ENCODE measurements at places on chromosomes 12 and 14.
A peak's percentile ranks its signal among the peaks of the same experiment; 100 is the strongest.

- no peak for DNase-seq
Observed at GRCh38 chr14:99684410-99684934, 374 bp downstream of the CYP46A1 start.

DNA sequence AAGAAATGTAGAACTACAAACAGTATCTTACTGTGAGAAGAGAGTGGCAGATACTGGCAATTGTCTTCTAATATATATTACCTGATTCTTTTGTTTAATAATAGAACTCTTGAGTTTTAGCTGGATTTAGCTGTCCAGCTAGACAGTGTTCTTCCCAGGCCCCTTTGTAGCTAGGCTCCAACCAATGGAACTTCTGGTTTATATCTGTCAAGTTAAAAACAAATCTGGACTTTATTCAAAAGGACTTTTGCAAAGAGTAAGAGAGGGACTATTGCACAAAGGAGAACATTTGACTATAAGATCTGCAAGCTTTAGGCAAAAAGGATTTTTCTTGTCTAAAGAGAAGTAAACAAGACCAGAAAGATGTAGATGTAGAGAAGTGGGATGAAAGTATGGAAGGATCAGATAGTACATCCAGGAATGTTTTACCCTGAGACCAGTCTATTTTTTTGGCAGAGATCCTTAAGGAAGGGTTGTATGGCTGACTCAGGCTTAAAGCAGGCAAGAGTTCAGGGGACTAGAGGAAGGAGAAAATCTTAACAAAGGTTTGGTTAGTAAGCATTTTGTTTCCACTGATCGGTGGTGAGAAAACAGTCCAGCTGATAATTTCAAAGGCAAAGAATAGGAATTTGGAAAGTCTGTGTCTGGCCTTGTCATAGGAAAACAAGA is 111.1 kb upstream of the PLEKHA5 start:
- no peak for DNase-seq

DNA sequence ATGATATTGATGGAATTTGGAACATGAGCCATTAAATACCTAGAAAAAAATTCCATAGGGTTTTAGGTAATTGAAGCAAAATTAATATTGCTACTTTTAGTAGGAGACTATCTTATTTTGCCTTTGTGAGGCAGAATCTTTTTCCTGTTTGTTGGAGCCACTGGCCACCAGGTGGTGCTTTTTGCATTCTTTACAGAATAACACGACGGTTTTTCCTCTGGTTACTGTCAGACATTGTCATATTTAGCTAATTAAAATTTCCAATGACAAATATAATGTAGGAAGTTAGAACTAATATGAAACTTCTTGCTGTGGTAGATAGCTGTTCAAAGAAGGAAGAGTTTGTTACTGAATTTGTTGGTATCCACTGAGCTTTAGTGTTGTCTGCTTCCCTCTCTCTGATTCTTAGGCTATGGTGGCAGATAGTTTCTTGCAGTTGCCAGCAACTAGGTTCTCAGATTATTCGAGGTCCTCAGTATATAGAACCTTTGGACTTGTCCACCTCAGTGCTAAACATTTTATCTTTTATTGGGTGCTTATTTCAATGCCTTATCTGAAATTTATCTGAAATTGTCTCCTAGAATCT is 25.7 kb downstream of the RAB21 start:
- no peak for DNase-seq

DNA sequence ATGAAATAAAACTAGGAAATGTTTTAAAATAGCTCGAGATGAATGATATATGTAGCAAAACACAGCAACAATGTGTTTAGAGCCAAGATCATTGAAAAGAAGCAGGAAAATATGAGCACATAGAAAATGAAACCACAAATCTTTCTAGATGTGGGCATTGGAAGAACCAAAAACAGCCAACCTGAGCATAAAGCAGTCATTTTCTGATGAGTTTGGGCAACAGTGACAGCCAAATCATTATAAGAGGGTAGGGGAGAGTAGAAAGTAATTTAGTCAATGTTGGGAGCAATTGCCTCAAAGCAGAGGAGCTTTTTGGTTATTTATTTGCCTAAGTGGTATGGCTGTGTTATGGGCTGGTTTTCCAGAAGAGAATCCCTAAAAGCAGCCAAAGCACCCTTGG is 8.8 kb upstream of the BICDL1 start:
- DNase-seq, result no peak

DNA sequence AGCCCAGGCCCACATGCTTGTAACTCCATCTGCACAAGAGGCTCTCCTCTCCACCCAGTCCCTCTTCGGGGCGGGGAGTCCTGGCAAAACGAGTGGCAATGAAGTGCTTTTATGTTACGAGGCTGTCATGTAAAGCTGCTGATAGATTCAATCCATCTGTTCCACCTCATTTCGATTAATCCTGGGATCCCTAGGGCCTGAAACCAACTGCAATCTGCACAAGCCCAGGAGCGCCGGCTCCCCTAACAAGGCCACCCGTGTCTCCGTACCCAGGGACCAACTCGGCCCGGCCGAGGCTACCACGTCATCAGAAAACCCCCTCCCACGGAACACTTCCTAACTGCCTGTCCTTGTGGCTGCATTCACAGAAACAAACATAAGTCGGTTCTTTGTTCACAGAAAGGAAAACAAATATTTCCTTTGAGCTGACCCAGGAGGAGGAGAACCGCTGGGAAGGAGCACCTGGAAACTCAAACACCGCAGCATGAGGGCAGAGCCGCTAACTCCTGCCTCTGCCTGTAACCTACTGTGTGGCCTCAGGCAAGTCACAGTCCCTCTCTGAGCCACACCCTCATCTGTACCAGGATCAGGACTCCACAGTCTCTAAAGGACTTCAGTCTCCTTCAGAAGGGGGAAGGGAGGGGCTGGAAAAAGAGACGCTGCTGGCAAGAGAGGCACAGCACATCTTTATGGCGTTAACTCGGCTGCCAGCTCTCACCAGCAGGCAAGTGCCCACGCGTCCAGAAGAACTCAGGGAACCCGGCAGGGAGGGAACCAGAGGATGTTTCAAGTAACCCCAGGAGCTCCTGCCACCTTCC is 47.8 kb downstream of the CCDC88C start:
- DNase-seq, result peak; percentile 100

GRCh38 chr12:116293687-116294453 is 16.4 kb upstream of the MED13L start:
- DNase-seq, result no peak

DNA sequence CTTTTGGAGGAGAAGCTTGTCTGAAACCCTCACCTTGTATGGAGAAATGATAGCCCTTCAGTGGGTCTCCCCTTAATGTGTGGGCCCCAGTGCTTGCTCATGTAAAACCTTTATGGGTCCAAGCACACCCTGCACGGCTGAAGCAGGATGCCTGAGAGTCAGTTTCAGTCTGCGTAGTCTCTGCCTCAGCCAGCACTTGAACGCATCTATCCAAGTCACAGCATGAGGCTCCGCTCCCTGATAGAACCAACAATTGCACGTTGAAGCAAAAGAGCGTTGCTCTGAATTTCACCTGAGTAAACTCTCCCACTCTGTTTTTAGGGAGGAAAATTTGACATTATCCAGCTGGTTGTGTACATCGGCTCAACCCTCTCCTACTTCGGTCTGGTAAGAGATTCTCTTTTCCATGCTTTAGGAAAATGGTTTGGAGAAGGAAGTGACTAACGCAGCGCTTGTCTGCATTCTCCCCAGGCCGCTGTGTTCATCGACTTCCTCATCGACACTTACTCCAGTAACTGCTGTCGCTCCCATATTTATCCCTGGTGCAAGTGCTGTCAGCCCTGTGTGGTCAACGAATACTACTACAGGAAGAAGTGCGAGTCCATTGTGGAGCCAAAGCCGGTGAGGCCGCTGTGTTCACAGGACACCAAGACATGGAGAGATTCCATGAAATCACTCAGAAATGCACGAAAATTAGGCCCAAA is 33.0 kb upstream of the P2RX4 start:
- no peak for DNase-seq

GRCh38 chr14:69797573-69798338 is 715 bp upstream of the SLC10A1 start:
- no peak for DNase-seq

GRCh38 chr12:11894890-11895289 is 175.8 kb upstream of the BCL2L14 start:
- no peak for DNase-seq

- DNase-seq, result no peak
Observed at GRCh38 chr14:102905116-102906108, 17.1 kb upstream of the AMN start.

- DNase-seq, result peak; percentile 91
Observed at GRCh38 chr14:68621400-68622365, 171.2 kb downstream of the ZFP36L1 start.

DNA sequence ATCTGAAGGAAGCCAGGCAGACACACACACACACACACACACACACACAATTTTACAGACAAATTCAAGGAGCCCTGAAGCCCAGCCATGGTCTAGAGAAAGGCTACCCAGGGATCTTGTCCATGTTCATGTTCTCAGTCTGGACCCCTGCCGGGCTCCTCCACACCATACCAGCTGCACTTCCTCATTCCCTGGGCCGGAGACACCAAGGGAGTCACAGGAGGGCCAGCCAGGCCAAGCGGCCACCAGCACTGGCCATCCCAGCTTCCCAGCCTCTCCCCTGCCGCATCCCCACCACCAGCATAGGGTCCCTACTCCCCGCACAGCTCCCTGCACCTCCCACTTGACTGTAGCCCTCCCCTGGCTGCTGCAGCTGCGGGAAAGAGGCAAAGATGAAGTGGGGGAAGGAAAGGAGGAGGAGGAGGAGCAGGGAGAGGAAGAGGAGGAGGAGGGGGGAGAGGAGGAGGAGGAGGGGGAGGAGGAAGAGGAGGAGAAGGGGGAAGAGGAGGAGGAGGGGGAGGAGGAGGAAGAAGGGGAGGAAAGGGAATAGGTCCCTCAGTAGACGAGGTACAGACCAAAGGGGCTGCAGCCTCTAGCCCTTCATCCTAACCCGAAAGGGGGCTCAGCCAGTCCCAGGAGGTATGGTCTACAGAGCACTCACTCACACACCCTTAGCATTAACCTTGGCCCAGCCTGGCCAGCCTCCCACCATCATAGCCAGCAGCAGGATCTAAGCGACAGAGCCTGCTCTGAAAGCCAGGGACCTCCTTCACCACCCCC is 293.2 kb downstream of the DPF3 start:
- no peak for DNase-seq

GRCh38 chr14:28294834-28295440 is 471.6 kb upstream of the FOXG1 start:
- no peak for DNase-seq

- DNase-seq, result no peak
Observed at GRCh38 chr14:69848903-69849391, 30.3 kb upstream of the SMOC1 start.

DNA sequence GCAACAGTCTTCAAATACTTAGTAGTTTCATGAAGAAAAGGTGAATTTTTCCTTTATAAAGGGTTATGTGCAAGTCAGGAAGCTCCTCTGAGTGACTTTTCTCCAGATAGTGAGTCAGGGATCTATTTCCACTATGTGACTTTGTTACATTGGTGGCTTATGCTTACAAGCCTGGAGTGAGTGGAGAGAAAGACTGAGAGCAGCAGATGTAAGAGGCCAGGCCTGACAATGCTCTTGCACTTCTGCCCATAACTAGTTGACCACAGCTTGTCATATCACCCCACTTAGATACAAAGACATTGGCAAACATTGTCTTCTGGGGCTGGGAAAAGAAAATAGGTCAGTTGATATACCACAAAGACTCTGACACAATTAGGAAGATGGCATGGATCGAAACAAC is 236.5 kb downstream of the PDZRN4 start:
- DNase-seq, result no peak

DNA sequence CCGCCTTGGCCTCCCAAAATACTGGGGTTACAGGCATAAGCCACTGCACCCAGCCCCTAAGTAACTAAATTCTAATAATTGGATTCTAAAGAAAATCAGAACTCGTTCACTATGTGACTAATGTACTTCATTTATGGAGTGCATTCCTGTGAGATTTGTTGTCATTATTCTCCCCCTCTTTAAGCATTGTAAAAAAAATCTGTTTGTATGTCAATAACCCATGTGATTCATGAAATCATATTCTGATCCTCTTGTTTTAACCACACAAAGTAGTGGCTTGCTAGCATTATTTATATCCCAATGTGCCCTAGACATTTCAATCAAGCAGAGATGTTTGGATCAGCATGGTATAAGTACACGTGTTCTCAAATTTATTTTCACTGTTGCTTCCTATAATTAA is 78.2 kb upstream of the OSBPL8 start:
- DNase-seq, result no peak

GRCh38 chr12:125530876-125531275 is 465.6 kb downstream of the AACS start:
- no peak for DNase-seq

DNA sequence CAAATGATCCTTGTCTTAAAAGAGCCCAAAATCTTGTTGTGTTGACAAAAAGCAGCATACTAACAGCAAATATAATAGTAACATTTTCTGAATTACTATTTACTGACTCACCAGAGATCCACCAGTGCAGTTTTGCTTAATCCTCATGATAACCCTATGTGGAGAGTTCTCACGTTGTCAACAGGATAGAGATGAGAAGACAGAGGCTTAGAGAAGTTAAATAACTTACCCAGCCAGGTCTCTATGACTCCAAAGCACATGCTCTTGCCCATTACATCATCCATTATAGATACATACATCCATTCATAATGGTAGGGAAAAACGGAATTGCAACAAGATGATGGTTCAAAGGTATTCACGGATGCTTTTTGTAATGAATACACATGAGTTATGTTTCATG is 111.9 kb downstream of the PAX9 start:
- DNase-seq, result no peak

- DNase-seq, result no peak
Observed at GRCh38 chr14:39880106-39880695, 448.0 kb upstream of the FBXO33 start.

- no peak for DNase-seq
Observed at GRCh38 chr12:93944911-93945310, 203.5 kb upstream of the PLXNC1 start.

DNA sequence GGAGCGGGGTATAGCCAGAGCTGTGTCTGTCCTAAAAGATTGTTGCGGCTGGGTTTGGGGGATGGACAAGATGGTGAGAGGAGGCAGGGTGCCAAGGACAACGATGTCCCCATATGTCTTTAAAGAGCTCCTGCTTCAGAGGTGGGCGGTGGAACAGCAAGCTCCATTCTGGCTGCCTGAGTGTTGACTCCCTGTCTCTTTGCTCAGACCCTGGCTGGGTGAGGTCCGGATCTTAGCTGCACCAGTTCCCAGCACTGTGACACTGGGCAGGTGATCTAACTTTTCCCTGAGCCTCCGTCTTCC is 8.3 kb upstream of the WSCD2 start:
- DNase-seq, result no peak
